ENCODE measurements at places on chromosomes 1 and 21.

DNA sequence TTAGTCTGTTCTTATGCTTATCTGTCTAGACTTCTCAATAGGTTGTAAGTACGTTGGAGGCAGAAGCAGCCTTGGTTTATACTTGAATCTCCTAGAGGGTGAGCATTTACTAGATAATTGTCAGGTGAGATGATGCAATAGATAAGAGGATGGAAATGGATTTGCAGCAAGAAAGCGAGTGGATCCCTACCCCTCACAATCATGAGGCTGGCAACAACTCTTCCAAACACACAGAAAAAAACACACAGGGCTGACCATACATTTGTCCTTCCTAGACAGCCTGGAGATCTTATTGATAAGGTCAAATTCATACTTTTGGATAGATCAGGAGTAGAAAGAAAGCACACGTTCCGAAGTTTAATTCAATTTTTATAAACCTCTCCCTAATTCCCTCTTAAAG lies 481.4 kb upstream of the CAMK1G start:
- no peak for DNase-seq

- DNase-seq: no peak
Measured at GRCh38 chr1:150660584-150660983, 31.2 kb upstream of the ENSA start.

GRCh38 chr1:3037281-3038040 lies 16.2 kb downstream of the ACTRT2 start:
- peak; percentile 4 for DNase-seq

- no peak for DNase-seq
Measured at GRCh38 chr1:13842497-13842896, 142.5 kb downstream of the PRDM2 start.

- DNase-seq: no peak
Measured at GRCh38 chr1:17857996-17858395, 102.9 kb downstream of the ACTL8 start.

GRCh38 chr1:169509354-169509753 lies 23.6 kb upstream of the SLC19A2 start:
- no peak for DNase-seq

GRCh38 chr1:228180959-228181644 lies 15.5 kb downstream of the IBA57 start:
- DNase-seq: no peak

DNA sequence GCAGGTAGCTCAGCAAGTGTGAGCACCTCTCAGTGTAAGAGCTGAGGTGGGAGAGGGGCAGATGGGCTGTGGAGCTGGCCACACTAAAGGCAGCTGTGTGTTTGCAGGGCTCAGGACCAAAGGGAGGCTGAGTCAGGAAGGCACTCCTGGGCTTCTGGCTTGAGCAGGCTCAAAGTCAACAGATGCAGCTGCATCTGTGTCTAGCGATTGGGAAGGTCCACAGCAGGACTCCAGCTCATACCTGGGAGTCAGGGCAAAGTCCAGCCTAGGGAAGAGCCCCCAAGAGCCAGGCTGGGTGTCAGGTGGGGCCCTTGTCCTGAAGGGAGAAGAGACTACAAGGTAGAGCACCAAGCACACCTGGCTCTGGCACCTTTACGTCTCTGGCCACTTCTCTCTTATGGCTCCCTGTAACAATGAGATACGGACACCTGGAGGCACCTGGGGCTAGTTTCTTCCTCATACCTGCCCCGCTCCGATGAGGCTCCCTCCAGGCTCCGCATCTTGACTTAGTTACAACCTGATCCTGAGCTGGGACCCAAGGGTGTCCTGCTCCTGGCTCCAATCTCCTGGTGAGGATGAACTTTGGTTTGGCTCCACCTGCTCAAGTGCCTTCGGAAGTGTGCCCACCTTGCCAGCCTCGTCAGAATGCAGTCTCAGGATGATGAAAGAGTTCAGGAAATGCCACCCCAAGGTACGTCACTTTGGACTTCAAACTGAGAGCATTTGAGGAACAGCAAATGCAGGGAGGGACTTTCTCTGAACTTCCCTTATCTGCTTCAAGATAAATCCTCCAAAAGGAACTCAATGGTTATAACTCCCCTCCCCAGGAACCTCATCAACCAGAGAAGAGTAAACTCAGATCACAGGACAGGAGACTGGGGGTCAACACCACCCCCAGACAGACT lies 21.5 kb upstream of the SLC2A1 start:
- DNase-seq: no peak

GRCh38 chr1:59759156-59759925 lies 55.4 kb upstream of the HOOK1 start:
- peak; percentile 62 for DNase-seq

GRCh38 chr1:84971957-84972356 lies 25.0 kb downstream of the MCOLN2 start:
- DNase-seq: no peak

DNA sequence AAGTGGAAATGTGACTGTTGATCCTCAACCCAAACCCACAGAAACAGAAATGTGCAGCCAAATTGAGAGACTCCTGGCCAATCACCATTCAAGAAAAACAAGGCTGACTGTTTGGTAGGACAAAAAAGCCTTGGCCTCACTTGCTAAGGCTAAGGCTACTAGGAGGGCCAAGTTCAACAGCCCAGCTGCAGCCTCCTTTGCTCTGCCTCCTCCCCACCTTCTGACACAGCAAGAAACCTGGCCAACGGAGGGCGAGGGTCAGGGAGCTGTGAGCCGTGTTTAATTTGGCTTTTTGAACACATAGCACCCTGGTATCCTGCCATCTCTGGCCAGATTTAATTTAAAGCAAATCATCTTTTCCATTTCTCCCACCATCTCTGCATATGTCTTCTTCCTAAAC lies 165.8 kb upstream of the RAB4A start:
- no peak for DNase-seq

- no peak for DNase-seq
Measured at GRCh38 chr1:235297579-235297978, 30.4 kb downstream of the ARID4B start.

- no peak for DNase-seq
Measured at GRCh38 chr1:115013792-115014191, 15.8 kb upstream of the TSHB start.

GRCh38 chr1:89908672-89909436 lies 86.1 kb upstream of the ZNF326 start:
- DNase-seq: no peak

DNA sequence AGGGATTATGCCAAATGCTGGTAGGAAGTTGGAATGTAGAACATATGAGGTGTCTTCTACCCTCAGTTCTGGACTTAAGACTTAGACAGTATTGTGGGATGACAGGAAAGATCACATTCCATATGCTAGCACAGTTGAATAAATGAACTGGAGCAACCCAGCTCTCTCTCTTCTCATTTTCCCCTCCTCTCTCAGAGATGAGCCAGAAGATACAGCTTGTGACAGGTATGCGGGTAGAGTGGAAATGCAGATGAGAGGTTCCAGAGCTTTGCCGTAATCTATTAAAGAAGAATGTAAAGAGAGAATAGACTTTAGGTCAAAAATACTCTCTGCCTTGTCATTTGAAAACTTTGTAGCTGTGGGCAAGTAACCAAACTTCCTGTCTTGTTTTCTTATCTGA lies 32.5 kb upstream of the HMCN1 start:
- no peak for DNase-seq
